NT2/D1 (cell line): ENCODE measurements at places on chromosomes 4 and X.

DNA sequence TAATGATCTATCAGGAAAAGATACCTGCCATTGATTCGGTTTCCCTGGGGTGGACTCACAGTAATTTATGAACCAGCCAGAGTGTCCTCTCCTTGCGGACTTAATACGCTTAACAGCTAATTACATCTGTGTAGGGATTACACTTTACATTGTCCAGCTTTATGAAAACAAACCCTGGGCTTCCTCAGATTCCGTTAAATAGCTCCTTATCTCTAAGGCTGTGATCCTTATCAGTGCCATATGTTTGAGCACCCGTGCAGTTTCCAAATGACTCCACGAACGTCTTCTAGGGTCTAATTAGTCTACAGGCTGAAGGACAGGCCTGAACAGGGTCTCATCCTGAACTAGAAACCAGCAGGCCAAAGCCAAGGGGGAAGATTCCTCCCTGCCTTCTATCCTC, 56.9 kb downstream of the KDR start:
- no peak for DNase-seq

DNA sequence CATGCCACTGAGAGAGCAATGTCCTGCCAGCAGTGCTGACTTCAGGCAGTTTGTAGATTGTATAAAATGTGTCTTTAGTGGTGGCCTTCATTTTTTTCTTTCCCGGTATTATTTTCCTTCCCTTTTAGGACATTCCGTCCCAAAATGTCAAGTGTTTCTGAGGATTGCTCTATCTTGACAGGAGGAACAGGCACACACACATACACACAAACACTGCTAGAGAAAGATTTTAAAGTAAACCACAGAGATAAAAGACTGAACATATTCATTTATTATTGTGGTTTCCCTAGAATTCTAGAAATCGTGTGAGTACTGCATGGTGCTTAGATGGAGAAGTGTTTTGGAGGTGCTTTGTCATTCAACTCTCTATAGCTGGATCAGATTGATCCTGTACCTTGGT, 111.9 kb downstream of the GABRB1 start:
- DNase-seq, result no peak

DNA sequence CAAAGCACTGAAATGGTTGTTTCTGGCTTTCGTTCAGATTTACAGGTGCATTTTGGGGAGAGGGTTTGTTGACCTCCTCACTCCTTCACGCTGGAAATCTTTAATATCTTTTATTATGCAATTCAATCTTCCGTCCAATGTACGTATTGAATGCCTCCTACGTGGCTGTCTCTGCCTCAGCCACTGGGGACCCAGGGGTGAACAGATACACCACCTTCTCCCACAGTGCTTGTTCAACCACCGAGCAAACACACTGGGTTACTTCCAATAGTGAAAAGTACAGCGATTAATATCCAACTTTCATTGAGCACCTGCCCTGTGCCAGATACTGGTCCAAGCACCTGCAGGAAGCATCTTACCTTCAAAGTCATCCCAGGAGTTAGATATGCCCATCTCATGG, 52.1 kb downstream of the NYX start:
- no peak for DNase-seq

GRCh38 chr4:151418385-151418784, 9.4 kb downstream of the FHIP1A start:
- no peak for DNase-seq

GRCh38 chr4:67593741-67594175, 35.2 kb downstream of the STAP1 start:
- no peak for DNase-seq

- DNase-seq, result no peak
These were observed 35.7 kb downstream of the BTC start for GRCh38 chr4:74758551-74759145.

DNA sequence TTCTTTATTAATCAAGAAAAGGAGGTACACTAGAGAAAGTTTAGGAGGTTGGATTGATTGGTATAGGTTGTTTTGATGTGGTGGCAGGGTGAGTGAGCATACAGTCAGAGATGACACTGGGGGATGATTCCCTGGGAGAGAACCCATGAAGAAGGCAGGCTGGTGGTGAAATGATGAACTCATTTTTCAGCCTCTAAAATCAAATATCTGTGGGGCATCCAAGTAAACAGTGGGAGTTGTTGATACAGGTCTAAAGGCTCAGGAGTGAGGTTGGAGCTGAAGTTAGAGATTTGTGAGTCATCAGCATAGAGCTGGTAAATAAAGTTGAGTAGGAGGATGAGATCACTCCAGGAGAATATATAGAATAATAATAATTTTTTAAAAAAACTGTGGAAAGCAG, 10.0 kb upstream of the AP1S2 start:
- no peak for DNase-seq

DNA sequence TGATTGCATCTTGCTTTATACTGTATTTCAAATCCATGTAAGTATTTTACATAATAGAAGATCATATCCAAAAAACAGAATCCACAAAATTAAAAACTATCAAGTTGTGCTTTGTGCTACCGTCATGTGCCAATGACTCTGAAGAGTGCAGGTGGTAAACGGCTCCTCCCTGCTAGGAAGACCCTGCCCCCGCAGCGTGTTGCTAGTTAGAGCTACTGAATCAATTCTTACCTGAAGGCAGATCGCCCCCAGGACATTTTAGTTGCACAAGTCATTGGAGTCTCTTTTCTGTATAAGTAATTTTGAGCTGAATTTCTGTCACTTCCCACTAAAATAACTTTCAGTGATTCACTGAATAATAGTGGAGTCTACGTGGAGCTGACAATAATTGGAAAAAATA, 599.5 kb upstream of the ZFP42 start:
- DNase-seq, result no peak

GRCh38 chrX:124401696-124402095, 55.3 kb downstream of the SH2D1A start:
- no peak for DNase-seq

DNA sequence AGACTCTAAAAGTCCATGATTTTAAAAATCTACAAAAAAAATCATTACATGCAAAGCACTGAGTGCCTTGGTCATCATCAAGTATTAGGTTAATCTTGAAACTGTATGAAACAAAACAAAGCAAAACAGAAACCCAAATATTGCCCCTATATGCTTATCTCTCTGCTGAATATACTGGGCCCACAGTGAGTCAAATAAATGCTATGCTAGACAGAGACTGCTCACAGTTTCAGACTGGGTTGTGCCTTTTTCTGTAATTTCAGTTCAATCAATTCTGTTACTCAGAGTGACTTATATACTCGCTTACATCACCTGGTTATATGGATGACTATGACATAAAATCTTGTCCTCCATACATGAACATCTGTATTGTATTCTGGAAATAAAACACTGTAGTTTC, 257.1 kb upstream of the ACTRT1 start:
- DNase-seq, result no peak

DNA sequence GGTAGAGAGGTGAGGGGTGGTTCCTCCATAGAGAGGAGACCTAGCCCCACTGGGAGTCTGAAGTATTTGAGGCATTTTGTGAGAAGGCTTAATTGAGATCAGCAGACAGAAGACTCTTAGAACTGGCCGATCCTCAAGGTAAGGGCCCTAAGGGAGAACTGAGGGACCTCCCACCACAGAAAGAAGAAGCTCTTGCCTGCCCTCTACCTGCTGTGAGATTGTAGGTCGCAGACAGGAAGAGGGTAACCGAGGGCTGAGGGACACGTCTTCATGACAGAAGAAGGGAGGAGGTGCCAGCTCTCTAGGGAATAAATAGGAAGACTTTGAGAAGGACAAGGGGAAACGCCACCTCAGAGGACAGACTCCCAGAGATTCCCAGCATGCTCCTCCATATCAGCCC, 24.1 kb upstream of the MAGEC1 start:
- no peak for DNase-seq

DNA sequence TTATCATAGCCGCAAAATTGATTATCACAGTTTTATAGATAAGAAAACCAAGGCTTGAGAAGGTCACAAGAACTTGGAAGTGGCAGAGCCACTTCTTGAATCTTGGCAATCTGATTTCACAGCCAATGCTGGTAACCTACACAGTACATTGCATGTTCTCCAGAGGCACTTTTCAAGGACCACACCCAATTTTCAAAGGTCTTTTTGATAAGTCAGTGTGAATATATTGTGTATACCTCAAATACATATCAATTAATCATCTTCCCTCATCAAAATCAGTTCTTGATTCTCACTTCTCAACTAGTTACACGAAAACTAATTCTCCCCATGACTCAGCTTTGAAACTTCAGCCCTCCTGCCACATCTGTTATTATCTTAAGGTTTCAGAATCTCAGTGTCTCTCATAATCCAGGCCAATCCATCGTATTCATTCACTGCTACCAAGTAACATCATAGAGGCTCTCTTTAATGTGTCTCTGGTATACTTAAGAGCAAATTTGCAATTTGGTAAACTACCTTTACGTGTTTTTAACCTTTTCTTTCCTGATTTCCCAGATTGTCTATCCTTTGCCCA, 16.8 kb downstream of the CAMK2D start:
- DNase-seq, result no peak
